ENCODE measurements at places on chromosomes 4 and X.

GRCh38 chrX:130623518-130623917, 221.7 kb downstream of the RBMX2 start:
- no peak for DNase-seq

GRCh38 chrX:66553973-66554372, 84.9 kb downstream of the EDA2R start:
- DNase-seq = no peak

GRCh38 chr4:182898479-182898799, 18.7 kb downstream of the DCTD start:
- no peak for DNase-seq

DNA sequence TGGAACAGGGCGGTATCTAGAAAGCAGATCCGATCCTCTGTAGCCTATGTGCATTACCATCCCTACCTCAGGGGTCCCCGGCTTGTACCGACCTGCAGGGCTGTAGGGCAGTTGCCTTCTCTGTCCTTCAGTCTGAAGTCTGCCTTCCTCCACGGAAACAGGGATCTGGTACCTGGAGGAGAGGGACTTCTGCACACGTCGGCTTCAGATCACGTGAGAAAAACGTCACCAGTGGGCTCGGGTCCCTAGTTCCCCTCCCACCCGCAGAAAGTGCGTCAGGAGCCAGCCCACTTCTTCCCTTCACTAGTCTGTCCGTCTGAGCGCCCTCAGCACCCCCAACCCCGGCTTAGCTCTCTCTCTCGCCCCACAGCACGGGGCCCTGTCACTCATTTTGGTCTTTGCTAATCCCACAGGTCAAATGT, at the start of gene TCEAL5:
Gene TCEAL5, minus strand, starts transcription at position 170 of the 422 bp plus-strand sequence. CDS start 2,187 bp downstream, outside the sequence.
- DNase-seq = no peak

DNA sequence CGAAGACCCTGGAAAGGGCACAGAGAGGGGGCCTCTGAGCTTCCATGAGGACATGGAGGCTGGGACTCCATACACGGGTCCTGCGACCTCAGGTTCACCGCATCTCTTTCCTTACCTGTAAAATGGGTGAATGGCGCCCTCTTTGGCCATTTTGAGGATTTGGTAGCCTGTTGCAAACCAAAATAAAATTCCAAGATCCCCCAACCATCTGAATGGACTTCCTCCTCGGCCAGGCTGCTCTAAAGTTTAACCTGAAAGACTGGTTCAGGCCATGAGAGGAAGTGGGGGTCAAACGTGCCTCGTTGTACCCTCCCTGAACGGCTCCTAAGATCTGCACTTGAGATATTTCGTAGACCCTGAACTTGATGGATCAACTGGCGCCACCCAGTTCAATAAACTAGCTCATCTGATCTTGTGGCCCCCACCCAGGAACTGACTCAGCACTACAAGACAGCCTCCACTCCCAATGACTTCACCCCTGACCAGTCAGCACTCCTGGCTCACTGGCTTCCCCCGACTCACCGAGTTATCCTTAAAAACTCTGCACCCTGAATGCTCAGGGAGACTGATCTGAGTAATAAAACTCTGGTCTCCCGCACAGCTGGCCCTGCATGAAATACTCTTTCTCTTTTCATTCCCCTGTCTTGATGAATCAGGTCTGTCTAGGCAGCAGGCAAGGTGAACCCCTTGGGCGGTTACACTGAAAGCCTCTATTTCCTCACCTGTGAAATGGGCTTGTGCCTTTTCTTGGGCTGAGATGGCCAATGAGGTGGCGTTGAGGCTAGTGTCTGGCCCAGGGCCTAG, 32.9 kb upstream of the GPR78 start:
- DNase-seq = no peak

- no peak for DNase-seq
Measured at GRCh38 chrX:45735571-45735970, 534.9 kb upstream of the DIPK2B start.

DNA sequence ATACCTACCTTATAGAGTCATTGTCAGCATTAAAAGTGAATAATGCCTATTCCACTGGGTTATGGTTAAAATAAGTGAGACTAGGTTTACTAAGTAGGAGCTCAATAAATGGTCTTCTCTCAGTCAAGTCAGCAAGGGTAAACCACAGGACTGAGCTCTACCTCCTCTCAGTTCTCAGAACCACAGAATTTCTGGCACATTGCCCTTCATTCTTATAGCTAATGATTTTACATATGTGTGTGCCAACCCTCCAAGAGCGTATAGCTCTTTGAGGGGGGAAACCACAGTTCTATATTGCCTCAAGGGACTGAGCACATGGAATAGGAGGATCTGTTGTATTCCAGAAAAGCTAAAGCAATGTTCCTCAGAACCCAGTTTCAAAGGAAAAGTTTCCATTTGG, 124.8 kb downstream of the ATG4A start:
- no peak for DNase-seq

DNA sequence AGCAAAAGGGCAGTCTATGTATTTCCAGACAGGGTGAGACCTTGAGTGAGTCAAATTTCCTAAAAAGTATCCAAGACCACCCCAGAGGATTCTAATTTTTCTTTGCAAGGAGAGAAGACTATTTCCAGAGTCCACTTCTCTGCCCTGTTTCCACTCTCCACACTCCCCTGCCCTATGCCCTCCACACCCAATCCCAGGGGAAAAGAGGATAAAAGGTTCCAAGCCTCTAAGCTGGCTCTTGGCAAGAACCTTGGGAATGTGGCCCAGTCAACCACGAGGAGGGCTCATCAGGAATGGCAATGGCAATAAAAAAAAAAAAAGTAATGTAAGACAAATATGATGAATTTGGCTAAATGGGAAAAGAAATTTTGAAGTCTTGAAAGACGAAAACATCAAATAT, 65.9 kb downstream of the SRPX start:
- no peak for DNase-seq

DNA sequence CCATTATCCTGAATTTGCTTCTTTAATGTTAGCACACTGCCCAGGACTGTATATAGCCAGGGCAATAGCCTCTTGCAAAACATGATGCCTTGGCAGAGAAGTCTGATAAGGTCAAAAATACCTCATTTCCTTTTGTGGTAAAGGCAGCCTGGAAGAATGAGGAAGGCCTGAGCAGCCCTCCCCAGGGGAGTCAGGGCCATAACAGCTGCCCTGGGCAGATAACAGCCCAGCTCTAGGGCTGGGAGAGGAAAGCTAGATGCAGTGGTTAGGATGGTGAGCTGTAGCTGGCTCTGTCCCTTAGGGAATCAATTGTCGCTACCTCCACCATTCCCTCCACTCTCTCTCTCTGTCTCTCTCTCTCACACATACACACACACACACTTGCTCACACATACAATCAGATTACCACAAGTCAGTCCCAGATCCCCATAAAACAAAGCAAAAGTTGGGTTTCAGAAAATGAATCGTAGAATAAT, 29.2 kb downstream of the EFHC2 start:
- DNase-seq = peak; percentile 24

DNA sequence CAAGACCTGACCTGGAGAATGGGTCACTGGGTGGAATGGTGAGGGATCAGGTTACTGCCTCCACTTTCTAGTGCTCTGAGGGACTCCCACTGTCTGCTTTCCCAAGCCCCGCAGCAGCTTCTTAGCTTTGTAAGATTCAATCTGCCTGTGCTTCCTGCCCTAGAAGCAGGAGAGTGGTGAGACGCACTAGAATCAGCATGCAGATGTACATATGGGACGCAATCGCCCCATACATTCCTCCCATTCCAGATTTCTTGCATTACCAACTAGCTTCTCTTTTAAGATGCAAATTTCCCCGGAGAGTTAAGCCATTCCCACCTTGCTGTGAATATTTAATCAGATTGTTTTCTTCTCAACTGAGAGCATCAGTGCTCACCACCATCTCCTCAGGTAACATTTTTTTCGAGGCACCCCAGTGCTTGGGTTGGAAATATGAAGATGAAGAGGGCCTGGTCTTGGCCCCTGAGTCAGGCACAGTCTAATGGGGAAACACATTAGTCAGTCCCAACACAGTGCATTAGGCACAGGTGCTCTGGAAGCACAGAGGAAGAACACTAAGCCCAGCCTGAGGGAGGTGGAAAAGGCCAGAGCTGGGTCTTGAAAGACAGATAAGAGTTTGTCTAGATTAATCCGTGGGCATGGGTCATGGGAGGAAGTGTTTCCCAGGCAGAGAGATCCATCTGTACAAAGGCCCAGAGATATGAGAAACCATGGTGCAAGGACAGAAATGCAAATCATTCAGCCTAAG, 66.7 kb upstream of the PRPS1 start:
- DNase-seq = no peak

Data from CD4-positive, alpha-beta T cell treated with Interleukin-21 for 1 hour (primary cell).